ENCODE measurements at places on chromosomes 3 and 15.

DNA sequence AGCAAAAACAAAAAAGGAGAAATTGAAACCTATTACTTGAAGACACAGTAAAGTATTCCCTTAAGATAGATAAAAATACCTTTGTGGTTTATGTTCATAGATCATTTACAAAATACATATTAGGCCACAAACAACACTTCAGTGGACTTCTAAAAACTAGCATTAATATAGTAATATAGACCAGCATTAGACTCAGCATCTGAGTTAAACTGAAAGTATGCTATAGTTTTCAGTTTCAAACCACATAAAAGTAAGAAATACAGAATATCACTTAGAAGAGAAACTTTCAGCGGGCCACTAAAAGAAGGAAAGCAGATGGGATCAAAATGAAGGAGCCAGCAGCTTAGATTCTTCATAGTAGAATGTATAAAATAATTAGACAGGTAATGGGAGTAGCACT, 86.6 kb downstream of the MSL2 start:
- DNase-seq, result no peak

GRCh38 chr3:59290358-59290757, 240.5 kb upstream of the CFAP20DC start:
- no peak for DNase-seq

DNA sequence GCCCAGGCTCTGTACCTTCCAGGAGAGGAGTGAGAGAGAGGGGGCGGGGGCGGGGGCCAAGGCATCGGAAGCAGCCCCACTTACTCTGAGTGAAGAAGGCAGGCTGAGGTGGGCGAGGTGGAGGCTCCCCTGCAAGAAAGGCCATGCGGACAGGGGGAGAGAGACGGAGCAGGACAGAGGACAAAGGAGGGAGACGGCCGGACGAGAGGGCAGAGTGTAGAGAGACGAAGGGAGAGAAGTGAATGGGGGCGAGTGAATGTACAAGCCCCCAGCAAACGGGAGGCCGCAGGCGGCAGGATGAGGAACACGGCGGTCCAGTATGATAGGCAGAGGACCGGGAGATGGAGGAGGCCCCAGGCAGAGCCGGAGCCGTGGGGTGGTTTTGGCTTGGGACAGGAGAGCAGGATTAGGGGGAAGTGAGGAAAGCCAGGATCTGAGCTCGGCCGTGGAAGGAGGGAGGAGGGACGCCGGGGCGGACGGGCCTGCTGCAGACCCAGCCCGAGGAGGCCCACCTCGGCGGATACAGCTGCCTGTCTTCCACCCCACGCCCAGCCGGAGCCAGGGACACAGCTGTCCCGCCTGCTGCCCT, 38.8 kb downstream of the TNK2 start:
- DNase-seq, result no peak

DNA sequence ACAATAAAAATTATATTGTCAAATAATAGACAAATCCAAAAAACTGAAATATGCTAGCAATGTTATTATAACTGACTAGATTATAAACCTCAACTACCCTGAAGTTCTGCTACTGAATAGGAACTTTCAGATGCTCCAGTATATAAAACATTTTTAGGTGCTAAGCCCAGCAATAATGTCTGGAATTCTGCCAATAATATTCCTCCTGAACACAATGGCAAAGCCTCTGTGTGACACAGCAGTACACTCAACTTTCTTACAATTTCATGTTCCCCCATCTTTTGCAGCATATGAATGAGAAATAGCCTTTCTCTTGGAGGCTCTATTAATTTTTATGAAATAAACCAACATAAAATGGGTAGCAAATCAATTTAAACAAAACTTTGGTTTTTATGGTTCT, 29.5 kb downstream of the ATOSA start:
- DNase-seq, result no peak

- no peak for DNase-seq
These were observed 1044.7 kb downstream of the IGSF11 start for GRCh38 chr3:117989982-117990381.

GRCh38 chr15:78213956-78214355, 20.4 kb downstream of the ACSBG1 start:
- DNase-seq, result no peak

GRCh38 chr3:18153571-18154173, 271.5 kb downstream of the SATB1 start:
- no peak for DNase-seq

GRCh38 chr3:8503871-8504610, 2.4 kb downstream of the LMCD1 start:
- peak; percentile 11 for DNase-seq

- DNase-seq, result no peak
These were observed 46.1 kb downstream of the SMAD6 start for GRCh38 chr15:66747886-66748707.

DNA sequence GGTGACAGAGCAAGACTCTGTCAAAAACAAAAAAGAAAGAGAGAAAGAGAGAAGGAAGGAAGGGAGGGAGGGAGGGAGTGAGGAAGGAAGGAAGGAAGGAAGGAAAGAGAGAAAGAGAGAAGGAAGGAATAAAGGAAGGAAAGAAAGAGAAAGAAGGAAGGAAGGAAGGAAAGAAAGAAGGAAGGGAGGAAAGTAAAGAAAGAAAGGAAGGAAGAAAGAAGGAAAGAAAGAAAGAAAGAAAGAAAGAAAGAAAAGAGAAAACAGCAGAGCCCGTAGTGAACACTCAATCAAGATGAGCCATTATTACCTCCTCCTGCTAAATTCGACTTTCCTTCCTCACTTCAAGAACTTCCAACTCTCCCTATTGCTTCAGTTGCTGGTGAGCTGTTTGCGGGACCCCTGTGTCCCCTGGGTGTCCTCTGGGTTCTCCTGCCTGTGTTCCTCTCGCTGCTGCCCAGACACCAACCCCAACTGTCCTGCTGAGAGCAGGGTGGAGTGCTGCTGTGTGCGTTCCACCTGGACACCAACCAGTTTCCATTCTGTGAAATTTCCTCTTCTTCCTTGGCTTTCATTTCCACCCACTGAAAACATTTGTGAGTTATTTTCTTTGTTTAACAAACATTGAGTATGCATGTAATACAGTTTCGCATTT, 266.4 kb downstream of the FAM43A start:
- DNase-seq, result no peak

DNA sequence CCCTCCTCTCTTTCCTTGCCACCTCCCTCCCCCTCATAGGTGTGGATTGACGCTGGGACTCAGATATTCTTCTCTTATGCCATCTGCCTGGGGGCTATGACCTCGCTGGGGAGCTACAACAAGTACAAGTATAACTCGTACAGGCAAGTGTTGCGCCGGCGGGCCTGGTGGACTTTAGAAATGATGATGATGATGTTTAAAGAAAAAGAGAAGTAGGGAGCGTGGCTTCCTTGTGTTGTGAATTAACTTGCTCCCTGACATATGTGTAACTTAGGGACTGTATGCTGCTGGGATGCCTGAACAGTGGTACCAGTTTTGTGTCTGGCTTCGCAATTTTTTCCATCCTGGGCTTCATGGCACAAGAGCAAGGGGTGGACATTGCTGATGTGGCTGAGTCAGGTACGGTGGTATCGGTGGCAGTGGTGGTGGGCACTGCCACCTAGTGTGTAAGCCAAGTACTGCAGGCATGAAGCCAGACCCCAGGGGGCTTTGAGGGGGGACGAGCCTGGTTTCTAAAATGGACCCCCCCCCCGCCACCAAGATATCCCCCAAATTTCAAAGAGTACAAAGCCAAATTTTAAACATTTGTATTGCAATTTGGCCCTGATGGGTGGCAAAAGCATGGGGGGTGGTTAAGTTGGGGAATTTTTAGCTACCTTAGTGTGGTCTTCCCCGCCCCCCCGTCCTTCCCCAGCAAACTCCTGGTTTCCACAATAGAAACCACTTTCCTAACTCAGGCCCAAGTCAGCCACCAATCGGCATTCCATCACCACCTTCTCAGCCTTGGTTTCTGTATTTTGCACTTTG, 65.6 kb downstream of the SLC6A6 start:
- no peak for DNase-seq

GRCh38 chr15:61299075-61299763, 70.1 kb upstream of the RORA start:
- DNase-seq, result no peak

DNA sequence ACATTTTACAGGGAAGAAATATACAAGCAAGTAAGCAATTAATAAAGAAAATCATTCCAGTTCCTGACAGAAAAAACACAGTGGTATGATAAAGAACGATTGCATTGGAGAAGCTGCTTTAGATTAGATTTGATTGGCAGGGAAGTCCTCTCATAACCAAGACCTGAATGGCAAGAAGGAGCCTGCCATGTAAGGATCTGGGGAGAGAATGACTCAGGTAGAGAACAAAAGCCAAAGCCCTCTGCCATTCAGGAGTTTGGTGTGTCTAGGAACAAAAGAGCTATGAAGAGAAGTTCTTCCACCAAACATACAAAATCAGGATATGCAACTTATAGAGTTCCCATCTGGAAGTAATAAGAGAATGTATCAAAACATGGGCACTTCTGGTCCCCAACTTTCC, 57.6 kb downstream of the SIDT1 start:
- no peak for DNase-seq

DNA sequence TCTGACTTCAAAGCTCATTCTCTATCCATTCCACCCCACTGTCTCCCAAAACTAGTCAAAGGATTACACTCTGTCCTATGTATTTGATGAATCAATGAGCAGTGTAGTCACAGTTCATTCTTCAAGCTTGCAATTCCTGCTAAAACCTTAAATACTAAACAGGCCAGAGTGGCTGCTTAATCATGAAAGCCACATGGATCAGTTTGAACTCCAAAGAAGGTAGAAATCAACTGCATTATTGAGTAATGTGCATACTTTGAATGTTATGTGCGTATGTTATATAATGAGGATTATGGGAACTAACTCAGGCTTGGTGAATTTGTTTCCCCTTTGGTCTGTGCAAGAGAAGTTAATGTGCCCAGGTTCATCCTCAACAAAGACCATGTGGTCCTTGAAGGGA, 45.4 kb downstream of the PRICKLE2 start:
- DNase-seq, result no peak

GRCh38 chr3:116002235-116002634, 378.9 kb downstream of the GAP43 start:
- DNase-seq, result no peak

DNA sequence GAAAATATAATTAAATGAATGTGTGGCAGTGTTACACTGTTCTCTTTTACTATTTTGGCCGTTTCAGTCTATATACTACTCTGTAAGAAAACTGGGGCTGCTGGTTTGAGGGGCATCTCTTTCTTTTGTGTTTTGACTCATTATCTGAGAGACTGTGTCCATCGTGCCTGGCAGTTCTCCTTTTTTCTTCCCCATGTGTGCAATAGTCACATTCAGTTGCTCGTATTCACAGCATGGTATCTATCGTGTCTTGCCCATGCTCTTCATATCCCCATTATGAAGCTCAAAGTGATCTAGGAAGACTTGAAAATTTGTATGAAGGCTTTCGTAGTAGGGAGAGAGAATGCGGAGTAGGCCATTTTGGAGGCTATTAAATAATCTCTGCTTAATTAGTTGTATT, 29.8 kb upstream of the FAH start:
- DNase-seq, result no peak

GRCh38 chr3:126606001-126606400, 47.3 kb upstream of the C3orf22 start:
- DNase-seq, result no peak

- no peak for DNase-seq
These were observed 1.8 kb downstream of the CXCR6 start for GRCh38 chr3:45944830-45945620.

DNA sequence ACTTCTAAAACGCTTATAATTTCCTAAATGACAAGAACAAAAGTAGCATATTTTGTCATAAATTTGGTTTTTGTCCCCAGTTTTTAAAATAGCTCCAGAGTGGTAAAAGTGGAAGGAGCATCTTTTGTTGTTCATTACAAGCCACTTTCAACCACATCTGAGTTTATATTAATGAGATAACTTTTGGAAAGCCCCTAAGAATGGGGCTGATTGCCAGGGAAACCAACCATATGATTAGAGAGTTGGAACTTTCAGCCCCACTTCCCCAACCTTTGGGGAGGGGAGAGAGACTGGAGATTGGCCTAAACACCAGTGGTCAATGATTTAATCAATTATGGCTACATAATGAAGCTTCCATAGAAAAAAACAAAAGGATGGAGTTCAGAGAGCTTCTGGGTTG, 57.4 kb downstream of the CPA3 start:
- DNase-seq, result no peak

- no peak for DNase-seq
These were observed 123.4 kb upstream of the MB21D2 start for GRCh38 chr3:193040836-193041672.

- DNase-seq, result no peak
These were observed 33.4 kb downstream of the KAT2B start for GRCh38 chr3:20073683-20074082.

DNA sequence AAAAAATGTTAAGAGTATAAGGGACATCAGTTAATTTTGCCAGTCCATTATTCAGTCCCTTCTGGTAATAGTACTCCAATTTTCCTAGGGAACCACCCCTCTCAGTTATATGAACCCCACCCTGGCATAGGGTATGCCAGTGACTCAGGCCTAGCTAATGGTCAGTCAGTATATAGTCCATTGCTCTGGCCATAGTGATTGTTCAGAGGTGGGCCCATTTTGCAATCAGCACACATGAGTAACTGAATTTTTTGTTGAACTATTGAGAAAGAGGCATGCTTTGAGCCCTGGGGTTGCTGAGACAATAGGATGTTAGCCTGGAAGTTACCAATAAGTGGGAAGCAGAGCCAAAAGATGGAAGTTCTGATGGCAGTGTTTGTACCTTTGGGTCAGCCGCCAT, 4.1 kb downstream of the LRCH3 start:
- no peak for DNase-seq

- DNase-seq, result no peak
These were observed 35.3 kb downstream of the ABHD17C start for GRCh38 chr15:80730387-80730786.

- DNase-seq, result no peak
These were observed 217.0 kb upstream of the LRIG1 start for GRCh38 chr3:66717806-66718205.

GRCh38 chr15:67006083-67007065, 59.0 kb upstream of the SMAD3 start:
- DNase-seq, result no peak

DNA sequence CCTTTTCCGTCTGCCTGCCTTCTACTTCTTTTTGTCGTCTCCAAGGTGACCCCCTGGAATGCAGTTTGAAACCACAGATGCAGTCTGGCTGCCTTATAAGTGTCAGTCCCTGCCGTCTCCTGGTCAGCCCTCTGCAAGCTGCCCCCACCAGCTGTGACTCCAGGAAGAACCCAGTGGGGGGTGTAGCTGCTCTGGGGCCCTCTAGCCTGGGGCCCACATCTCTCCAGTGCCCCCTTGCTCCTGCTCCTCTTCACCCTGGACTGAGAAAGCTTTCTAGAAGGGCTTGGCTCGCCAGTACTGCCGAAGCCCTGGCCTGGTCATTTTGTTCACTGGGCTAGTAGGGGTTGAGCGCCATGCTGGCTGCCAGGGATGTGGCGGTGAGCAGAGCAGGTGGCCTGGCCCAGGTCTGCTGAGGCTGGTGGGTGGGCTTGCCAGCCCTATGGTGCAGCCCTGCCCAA, 21.3 kb downstream of the SYNM start:
- DNase-seq, result no peak

GRCh38 chr15:80645494-80646065, 49.5 kb upstream of the ABHD17C start:
- no peak for DNase-seq

GRCh38 chr3:33758864-33759263, 39.6 kb upstream of the PDCD6IP start:
- no peak for DNase-seq
